ENCODE measurements at places on chromosomes 7 and 10. TPM values are rescaled to one million over a fixed set of nuclear protein-coding genes. Genes with fewer than 3 reads are reported as not detected.

The PLAC9 gene
- total RNA-seq = 66.2 TPM

The HOXA4 gene
- 2.8 TPM for total RNA-seq

The OR2A5 gene
- total RNA-seq = not detected

The PLPP4 gene
- not detected for total RNA-seq

The MRPL43 gene
- total RNA-seq = 75.4 TPM

The CFAP69 gene
- 21.8 TPM for total RNA-seq

The HOXA6 gene
- 7.9 TPM for total RNA-seq

The WNT8B gene
- not detected for total RNA-seq

The CHST3 gene
- 20.2 TPM for total RNA-seq

The FAM171A1 gene
- 7.6 TPM for total RNA-seq

The REEP3 gene
- total RNA-seq = 55.4 TPM

Data from breast epithelium (tissue), 4 donors.